Breast epithelium (tissue), 4 donors: ENCODE measurements at places on chromosomes 3 and 15. TPM values are rescaled to one million over a fixed set of nuclear protein-coding genes. Genes with fewer than 3 reads are reported as not detected.

The GOLGA8K gene
- 0.80 TPM for total RNA-seq

The LNP1 gene
- 2.7 TPM for total RNA-seq

GRCh38 chr3:185693985-185694653 is 108.0 kb downstream of the SENP2 start:
- H3K36me3 ChIP-seq: no peaks in the 10 kb centered on the region
- no peak overlapping the region for H3K27ac ChIP-seq
- no peak for DNase-seq
- no peaks in the 10 kb centered on the region for H3K4me1 ChIP-seq
- no peaks in the 10 kb centered on the region for H3K27me3 ChIP-seq

GRCh38 chr15:70431854-70432253 is 331.5 kb downstream of the UACA start:
- H3K36me3 ChIP-seq: no peaks in the 10 kb centered on the region
- no peaks in the 10 kb centered on the region for H3K27me3 ChIP-seq
- H3K4me1 ChIP-seq: no peaks in the 10 kb centered on the region
- no peak overlapping the region for H3K4me3 ChIP-seq

GRCh38 chr15:48253172-48253571 is 47.1 kb downstream of the SLC12A1 start:
- no peaks in the 10 kb centered on the region for H3K27me3 ChIP-seq
- H3K36me3 ChIP-seq: no peaks in the 10 kb centered on the region
